ENCODE measurements at places on chromosomes 4 and X.

DNA sequence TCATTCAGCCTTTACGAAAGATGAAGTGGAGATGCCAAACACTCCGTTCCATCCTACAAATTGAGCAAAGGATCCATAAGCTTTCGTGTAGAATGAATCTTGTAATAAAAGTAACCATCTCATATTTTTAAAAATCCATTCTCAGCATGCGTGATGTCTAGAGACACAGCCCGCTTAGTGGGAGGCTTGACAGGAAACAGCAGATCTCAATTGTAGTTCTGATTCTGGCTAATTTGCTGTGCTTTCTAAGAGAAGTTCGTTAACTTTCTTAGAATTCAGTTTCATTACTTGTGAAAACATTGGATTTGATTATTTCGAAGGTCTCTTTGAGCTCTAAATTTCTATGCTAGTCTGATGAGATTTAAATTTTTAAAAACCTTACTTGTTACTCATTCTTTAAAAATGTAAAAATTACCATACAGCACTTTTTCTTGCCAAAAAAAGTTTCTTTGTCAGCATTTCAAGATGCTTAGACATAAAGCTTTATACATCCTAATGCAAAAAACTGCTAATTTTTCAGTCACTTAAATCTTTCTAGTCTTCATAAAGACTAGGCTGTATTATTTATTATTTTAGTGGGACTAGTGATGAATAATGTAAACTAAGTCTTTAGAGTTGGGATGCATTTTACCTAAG lies 66.9 kb upstream of the NEIL3 start:
- DNase-seq = no peak

DNA sequence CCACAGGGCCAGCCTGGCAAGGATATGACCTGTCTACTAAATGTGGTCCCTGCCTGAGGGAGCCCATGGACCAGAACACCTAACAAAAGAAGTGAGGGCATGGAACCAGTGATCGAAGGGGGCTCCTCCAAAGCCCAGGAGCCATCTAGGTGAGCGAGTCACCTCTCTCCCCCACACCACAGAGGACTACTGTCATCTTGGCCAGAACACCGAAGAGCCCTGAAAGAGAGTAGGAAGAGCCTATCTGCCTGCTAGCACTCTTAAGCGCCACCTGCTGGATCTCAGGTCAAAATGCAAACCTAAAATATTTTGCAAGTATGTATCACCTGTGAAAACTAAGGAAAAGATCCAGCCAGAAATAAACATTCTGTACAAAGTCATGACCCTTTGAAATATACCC lies 137.9 kb upstream of the ZXDB start:
- DNase-seq = no peak

GRCh38 chrX:72003811-72004750 lies 93.4 kb downstream of the NHSL2 start:
- DNase-seq = no peak

- DNase-seq = no peak
Measured at GRCh38 chrX:29726811-29727210, 488.6 kb upstream of the MAGEB2 start.

- DNase-seq = no peak
Measured at GRCh38 chrX:13752141-13752540, 17.6 kb downstream of the OFD1 start.

All from progenitor cell of endocrine pancreas (in vitro differentiated cells).